ENCODE measurements at places on chromosomes 11 and 22. TPM values are rescaled to one million over a fixed set of nuclear protein-coding genes. Genes with fewer than 3 reads are reported as not detected.

- DNase-seq, result no peak
Measured at GRCh38 chr11:3121931-3122774, 43.0 kb downstream of the OSBPL5 start.

The SUSD2 gene
- 374 TPM for total RNA-seq

DNA sequence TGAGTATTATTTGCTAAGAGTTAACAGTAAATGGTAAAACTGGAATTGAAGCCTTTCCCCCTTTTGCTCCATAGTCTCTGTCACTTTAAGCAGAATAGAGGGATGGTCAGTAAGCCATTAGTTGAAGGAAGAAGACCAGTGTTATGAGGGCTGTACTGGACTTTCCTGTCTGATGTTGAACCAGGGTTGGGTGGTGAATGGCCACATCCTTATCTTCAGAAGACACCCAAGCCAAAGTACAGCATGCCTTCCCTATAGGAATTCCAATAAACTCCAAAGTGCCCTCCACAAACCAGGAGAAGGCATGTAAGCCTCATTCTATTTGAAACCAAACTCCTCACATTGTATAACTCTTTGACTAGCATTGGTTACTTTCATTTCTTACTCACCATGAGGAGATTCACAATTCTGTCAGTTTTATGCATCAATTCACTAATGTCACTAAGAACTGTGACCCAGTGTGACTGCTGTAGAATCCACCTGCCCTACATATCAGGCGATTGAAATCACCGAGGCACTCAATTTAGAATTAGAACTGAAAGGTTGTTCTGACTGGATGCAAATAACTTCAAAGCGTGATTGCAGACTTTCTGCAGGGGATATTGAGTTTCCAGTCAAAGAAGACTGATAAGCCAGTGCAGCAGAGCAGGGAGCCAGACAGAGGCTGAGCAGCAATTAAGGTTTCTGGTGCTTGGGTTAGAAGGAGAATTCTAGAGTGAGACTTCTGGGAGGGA is 107.1 kb upstream of the DDI1 start:
- no peak for DNase-seq

GRCh38 chr11:133692126-133692934 is 153.0 kb downstream of the SPATA19 start:
- DNase-seq, result no peak

The XNDC1N gene
- 5.6 TPM for total RNA-seq

GRCh38 chr11:77779935-77780334 is 40.6 kb downstream of the RSF1 start:
- DNase-seq, result no peak

DNA sequence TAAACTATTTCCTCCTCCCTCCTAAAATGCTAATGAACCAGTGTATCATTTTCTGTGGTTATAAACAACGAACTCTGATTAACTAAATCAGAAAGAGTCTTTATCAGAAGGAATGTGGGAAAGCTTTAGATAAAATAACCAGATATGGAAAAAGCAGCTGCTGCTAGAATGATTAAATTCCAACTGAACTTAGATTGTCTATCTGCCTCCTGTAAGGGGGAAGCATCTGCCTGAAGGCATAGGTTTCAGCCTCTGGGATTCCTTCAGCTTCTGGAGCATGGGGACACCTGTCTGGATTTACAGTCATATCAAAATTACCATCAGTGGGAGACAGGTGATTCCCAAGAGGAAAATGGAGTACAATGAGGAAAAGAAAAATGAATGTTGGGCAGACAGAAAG is 1095.5 kb upstream of the CCDC90B start:
- no peak for DNase-seq

- DNase-seq, result no peak
Measured at GRCh38 chr11:124898263-124898680, 607 bp upstream of the ROBO4 start.

- DNase-seq, result no peak
Measured at GRCh38 chr22:47030881-47031627, 268.6 kb downstream of the TBC1D22A start.

GRCh38 chr11:105781807-105782206 is 171.9 kb downstream of the GRIA4 start:
- DNase-seq, result no peak

The LDLRAD3 gene
- 7.1 TPM for total RNA-seq

GRCh38 chr11:2263724-2264360 is 6.5 kb downstream of the ASCL2 start:
- no peak for DNase-seq

The SYCE3 gene
- not detected for total RNA-seq

GRCh38 chr11:12278766-12279671 is 98.4 kb upstream of the PARVA start:
- no peak for DNase-seq

- DNase-seq, result no peak
Measured at GRCh38 chr11:77289737-77290136, 11.7 kb downstream of the GDPD4 start.

Measured in left lung (tissue), 14 donors.